ENCODE measurements at places on chromosomes 11 and 22.

GRCh38 chr11:45091563-45092403, 54.7 kb upstream of the PRDM11 start:
- no peak for DNase-seq

- no peak for DNase-seq
Observed at GRCh38 chr11:20631519-20632168, 32.2 kb downstream of the SLC6A5 start.

- no peak for DNase-seq
Observed at GRCh38 chr11:2889362-2890273, 4.0 kb upstream of the CDKN1C start.

DNA sequence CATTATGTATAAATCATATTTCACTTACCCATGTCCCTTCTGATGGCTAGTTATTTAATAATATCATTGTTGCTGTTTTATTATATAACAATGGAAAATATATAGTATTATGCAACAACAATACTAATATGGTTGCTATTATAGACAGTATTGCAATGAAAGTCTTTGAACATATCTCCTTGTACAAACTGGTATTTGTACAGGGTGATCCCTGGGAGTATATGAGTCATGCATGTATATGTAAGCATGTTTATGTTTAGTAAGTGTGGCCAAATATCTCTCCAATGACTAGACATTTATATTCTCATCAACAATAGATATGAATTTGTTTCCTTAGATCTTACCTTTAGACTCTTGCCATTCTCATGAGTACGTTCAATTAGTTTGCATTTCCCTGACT, 55.9 kb downstream of the KCNC1 start:
- DNase-seq: no peak

- DNase-seq: no peak
Observed at GRCh38 chr11:959608-960007, 33.9 kb downstream of the AP2A2 start.

DNA sequence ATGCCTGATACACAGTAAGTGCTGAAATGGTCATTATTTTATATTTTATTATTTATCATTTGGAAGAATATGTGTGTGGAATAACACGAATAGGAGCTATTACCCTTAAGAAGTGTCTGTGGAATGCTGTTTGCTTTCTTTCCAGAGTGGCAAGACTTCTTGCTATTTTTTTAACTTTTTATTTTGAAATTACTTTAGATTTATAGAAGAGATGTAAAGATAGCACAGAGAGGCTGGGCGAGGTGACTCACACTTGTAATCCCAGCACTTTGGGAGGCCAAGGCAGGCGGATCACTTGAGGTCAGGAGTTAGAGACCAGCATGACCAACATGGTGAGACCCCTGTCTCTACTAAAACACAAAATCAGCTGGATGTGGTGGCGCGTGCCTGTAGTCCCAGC, 58.9 kb upstream of the PAX6 start:
- DNase-seq: no peak

- no peak for DNase-seq
Observed at GRCh38 chr11:102640946-102641345, 15.8 kb upstream of the MMP20 start.

DNA sequence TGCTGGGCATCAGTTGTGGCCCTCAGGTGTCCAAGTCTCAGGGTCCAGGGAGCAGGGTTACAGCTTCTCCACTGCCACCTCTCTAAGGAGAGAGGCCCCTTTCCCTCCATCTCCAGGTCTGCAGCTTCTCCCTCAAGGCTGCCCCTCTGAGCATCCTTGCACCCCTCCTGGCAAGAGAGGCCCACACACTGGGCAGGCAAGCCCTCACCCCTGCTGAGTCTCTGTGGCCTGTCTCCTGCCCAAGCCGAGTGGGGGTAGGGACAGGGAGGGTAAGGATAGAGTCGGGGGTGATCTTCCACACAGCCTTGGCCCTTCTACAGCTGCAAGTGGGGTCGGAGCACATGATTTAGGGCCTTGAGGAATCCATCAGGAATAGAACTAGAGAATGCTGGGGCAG, 76.6 kb downstream of the ST3GAL4 start:
- no peak for DNase-seq

DNA sequence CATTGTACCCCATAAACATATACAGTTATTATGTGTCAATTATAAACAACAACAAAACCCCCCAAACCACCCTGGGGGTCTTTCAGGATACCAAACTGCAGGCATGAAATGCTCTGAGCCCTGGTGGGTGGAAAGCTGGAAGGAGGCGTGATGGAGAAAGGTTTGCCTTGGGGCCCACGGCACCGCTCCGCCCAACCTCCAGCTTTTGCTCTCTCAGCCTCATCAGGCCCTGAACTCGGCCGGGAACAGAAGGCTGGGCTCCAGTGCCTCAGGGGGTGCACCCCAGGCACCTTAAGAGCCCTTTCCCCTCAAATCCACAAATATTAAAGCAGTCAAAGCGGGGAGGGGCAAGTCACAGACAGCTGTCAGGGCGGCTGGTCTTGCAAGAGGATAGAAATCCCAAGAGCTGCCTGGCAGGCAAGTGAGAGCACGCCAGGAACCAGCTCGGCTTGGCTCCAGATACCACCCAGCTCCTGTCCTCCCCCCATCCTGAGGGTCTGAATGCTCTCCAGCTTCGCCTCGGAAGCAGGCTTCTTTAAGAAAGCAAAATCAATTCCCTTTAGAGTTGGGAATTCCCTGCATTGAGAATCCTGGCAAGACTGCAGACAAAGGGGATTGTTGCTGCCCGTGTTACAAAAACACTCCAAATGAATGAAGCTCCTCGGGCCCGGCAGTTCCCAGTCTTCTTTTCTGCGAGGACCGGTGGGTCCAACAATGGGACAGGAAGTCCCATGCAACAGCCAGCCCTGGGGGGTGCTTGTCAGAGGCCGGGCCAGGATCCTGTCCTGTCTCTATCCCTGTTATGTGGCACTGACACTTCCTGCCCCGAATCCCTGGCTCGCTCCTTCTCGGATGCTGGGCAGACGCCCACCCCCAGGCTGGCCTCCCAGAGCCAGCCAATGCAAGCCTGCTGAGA, 80.8 kb downstream of the NAT10 start:
- DNase-seq: no peak

GRCh38 chr22:22201185-22201929, 43.2 kb upstream of the VPREB1 start:
- no peak for DNase-seq
